PC-3 (cell line): ENCODE measurements at places on chromosomes 13 and 19. TPM values are rescaled to one million over a fixed set of nuclear protein-coding genes. Genes with fewer than 3 reads are reported as not detected.

DNA sequence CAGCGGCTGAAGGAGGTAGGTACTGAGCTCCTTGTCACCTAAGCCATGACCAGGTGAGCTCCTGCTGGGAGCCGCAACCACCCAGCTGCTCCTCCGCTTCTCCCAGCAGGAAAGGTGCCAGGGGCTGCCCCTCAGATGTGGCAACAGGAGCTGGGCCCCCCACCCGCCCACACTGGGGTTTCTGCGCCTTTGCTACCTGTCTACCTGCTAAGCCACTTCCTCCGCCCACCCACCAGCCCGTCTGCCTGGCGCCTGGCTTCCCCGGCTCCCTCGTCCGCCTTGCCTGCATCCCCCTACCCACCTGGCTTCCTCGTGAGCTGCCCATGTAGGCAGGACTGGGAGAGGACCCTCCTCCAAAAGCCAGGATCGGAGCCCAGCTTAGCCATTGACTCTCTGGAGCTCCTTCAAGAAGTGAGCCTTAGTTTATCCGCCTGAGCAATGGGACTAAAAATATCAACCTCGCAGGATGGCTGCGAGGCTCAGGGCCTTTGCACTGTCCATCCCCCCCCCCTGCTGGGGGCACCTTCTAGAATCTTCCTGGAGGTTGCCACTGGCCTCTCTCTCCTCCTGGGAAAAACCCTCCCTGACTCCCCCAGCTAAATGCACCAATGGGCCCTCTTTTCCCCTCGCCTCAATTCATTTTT lies 55.8 kb upstream of the KLF2 start:
- no peak for DNase-seq

DNA sequence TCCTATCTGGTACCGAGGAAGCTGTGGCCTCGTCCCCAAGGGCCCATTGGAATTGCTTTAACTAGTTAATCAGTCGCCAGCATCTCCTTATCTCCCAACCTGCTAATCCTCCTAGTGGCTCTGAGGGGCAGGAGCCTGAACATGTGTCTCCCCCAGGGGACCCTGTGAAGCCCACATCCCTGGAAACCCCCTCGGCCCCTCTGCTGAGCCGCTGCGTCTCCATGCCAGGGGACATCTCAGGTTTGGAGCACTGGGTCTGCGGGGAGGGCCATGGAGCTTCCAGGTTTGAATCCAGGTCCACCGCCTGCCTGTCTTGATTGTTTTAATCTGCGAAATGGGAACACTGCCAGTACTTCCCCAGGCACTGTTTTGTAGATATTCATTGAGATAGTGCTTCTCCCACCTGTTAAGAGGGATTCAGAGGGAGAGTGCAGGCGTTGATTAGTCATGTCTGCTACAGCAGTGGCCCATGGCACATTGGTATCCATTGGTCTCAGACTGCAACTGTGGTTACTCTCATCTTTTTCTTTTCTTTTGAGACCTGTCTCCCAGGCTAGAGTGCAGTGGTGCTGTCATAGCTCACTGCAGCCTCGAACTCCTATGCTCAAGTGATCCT lies 6.4 kb downstream of the PNPLA6 start:
- DNase-seq: no peak

- DNase-seq: no peak
These were observed 310.9 kb downstream of the TDRD3 start for GRCh38 chr13:60707878-60708277.

DNA sequence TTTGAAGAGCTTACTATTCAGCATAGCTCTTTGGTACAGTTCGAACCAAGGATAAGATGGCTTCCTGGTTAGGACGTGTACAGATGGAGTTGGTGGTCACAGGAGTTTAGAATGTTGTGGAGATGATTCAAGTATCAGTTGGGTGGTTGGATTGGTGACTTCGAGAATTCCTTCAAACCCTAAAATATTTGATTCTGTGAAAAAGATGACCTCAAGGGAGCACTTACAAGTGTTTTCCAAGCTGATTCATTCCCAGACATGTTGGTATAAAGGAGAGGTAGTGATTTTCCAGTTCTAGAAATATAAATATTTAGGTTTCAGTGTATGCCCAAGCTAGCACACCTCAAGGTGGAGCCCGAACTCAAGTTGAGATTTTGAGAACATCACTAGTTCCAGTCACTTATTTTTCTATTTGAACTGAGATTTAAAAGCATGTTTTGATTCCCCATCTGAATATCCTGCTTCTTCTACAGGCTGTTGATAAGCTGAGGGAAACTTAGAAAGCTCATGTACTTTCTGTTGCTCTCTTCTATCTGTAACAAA lies 306.1 kb downstream of the DCT start:
- no peak for DNase-seq

SPHK2 gene
- 8.5 and 8.6 TPM in 2 replicates for total RNA-seq
